Purkinje cell (primary cell): ENCODE measurements at places on chromosomes 11 and 22. TPM values are rescaled to one million over a fixed set of nuclear protein-coding genes. Genes with fewer than 3 reads are reported as not detected.

The INS gene
- not detected in 2 replicates for polyA plus RNA-seq

The MOGAT2 gene
- polyA plus RNA-seq: 0.94 TPM in 1 of 2 replicates, not detected in the other

The NAALAD2 gene
- 10.0 and 20.0 TPM in 2 replicates for polyA plus RNA-seq

The C11orf42 gene
- polyA plus RNA-seq: not detected in 2 replicates

The NCAM1 gene
- 244 and 334 TPM in 2 replicates for polyA plus RNA-seq

The DKK3 gene
- polyA plus RNA-seq: 13.1 and 160 TPM in 2 replicates

The PANX3 gene
- not detected in 2 replicates for polyA plus RNA-seq

The FOLR3 gene
- not detected in 2 replicates for polyA plus RNA-seq

The KREMEN1 gene
- polyA plus RNA-seq: 0.73 and 1.2 TPM in 2 replicates

The TMEM86A gene
- polyA plus RNA-seq: 0.09 and 0.11 TPM in 2 replicates

The SCARF2 gene
- not detected in 2 replicates for polyA plus RNA-seq

The OMP gene
- not detected in 2 replicates for polyA plus RNA-seq

The TMEM258 gene
- polyA plus RNA-seq: 402 and 501 TPM in 2 replicates

The PPFIBP2 gene
- polyA plus RNA-seq: 0.65 TPM in 1 of 2 replicates, not detected in the other

The C2CD2L gene
- 3.4 and 5.0 TPM in 2 replicates for polyA plus RNA-seq

The OR51B2 gene
- not detected in 2 replicates for polyA plus RNA-seq

The OR5P2 gene
- polyA plus RNA-seq: not detected in 2 replicates

The FOLR1 gene
- polyA plus RNA-seq: not detected in 2 replicates

The DLG2 gene
- polyA plus RNA-seq: 393 and 404 TPM in 2 replicates

The ZDHHC5 gene
- polyA plus RNA-seq: 26.2 and 26.9 TPM in 2 replicates

The KCNJ5 gene
- polyA plus RNA-seq: not detected in 2 replicates
